ENCODE measurements at places on chromosomes 12 and 14.
A peak's percentile ranks its signal among the peaks of the same experiment; 100 is the strongest.

DNA sequence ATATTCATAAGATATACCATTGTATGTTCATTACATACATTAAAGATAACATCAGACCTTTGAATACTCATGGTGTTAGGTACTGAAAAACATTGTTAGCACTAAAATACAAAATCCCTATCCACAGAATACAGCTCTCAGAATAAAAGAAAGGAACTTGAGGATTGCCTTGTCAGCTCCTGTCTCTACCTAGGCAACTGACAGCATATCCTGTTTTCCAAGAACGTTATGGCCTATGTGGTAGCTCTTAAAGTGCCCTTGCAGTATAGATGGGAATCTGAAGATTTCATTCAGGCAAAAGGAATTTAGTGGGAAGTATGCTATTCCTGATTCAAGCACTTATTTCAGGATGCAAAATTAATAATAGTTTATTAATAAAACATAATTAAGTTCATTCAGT is 1.8 kb upstream of the PPP1R12A start:
- no peak for DNase-seq

DNA sequence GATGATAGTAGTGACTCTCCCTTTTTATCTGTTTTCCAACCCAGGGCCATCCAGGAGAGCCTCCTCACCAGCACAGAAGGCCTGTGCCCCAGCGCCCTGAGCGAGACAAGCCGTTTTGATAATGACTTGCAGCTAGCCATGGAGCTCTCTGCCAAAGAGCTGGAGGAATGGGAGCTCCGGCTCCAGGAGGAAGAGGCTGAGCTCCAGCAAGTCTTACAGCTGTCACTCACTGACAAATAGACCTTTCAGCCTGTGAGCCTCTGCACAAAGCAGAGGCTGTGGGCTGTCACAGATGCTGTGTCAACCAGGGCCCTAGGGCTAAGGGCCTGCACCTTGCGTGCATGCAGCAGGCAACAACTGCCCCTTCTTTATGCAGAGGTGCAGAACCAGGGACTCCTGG is 11.0 kb downstream of the C12orf76 start:
- DNase-seq = no peak

DNA sequence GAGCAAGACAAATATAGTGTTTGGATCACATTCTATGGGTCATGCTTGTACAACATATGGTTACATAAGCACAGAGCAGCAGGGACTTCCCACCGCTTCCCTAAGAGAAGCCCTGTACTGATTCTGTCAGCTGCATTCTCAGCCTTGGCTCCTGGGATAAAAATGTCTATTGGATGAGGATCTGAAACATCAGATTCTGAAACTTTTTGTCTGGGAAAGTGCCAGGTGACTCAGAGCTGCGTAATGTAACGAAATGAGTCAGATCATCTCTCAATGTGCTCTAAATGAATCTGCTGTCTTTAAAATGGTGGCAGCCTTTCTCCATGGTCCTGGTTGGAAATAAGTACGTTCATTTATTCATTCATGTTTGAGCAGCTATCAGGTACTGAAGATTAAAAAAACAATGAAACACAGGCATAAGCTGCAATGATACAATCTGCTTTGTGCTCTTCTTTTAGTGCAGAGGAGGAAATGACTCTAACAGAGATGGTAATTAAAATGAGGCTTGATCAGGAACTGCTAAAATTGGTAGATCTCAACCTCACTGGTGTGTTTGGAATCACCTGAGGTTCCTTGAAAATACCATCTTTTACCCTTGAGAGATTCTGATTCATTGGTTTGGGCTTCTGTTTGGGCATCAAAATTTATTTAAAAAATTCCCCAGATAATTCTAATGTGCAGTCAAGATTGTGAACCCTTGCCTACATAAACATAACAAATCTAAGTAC is 99.1 kb upstream of the NAP1L1 start:
- no peak for DNase-seq

DNA sequence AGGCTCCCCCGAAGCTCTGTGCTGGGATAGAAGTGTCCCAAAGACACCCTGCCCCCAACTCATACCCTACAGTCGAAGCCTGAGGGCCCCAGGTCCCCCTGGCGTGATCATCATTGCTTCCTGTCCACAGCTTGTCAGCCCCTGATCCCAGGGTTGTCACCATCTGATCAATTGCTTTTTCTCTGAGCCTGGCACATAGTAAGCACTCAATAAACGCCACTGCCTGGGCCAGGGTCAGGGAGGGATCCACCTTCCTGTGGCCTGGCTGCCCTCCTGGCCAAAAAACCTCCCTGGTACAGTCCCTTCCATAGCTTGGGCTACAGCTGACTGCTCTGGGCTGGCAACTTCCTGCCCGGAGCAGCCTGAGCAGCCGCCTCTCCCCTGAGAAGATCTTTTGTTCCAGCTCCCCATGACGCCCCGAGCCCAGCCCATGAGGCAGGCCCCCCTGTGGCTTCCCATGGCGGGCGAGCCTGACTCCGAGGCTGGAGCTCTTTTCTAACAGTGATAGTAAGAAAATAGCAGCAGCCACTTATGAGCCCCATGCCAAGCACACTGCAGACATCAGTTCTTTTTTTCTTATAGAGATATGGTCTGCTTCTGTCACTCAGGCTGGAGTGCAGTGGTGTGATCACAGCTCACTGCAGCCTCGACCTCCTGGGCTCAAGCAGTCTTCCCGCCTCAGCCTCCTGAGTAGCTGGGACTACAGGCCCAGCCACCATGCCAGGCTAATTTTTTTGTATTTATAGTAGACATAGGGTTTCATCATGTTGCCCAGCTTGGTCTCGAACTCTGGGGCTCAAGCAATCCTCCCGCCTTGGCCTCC is 6.5 kb downstream of the SH2B3 start:
- DNase-seq = no peak

GRCh38 chr14:68143341-68143841 is 323.8 kb downstream of the RAD51B start:
- DNase-seq = peak; percentile 73

GRCh38 chr14:56143025-56143424 is 24.8 kb downstream of the PELI2 start:
- DNase-seq = no peak

DNA sequence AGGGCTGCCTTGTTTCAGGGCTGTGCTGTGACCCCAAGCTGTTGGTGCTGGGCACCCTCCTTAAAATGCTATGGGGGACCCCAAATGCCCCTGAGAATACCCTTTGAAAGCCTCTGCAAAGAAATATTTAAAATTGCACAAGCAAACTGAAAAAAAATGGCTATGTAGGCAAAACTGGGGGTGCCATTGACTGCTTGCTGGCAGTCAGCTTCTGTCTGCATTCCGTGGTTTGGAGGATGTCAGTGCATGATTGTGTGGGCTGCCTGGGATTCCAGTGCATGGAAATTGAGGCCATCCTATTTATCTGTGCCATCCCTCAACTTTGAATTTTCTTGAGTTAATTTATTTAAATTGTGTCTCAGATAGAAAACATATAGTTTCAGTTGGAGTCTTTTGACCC is 113.7 kb upstream of the RTL1 start:
- no peak for DNase-seq

DNA sequence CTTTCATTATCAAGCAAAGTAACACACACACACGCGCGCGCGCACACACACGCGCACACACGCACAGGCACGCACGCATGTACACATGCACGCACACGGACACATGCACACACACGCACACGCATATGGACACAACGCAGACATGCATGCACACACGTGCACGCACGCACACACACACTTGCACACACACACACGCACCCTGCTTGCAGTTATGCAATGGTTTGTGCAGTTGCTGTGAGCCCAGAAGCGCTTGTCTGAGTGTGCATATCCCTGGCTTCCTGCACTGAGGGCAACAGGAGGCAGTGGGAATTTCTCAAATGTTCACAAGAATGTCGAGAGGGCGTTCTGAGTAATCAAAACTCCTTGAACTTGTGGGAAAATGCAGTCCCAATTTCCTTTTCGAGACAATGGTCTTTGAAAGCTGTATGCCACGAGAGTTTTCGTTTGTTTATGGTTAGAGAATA is 41.6 kb downstream of the NFKBIA start:
- no peak for DNase-seq

GRCh38 chr12:30806989-30807694 is 52.4 kb upstream of the CAPRIN2 start:
- peak; percentile 45 for DNase-seq

- no peak for DNase-seq
Observed at GRCh38 chr12:13816394-13816793, 165.0 kb downstream of the GRIN2B start.

GRCh38 chr12:4810219-4810671 is 90.0 kb downstream of the GALNT8 start:
- DNase-seq = no peak

DNA sequence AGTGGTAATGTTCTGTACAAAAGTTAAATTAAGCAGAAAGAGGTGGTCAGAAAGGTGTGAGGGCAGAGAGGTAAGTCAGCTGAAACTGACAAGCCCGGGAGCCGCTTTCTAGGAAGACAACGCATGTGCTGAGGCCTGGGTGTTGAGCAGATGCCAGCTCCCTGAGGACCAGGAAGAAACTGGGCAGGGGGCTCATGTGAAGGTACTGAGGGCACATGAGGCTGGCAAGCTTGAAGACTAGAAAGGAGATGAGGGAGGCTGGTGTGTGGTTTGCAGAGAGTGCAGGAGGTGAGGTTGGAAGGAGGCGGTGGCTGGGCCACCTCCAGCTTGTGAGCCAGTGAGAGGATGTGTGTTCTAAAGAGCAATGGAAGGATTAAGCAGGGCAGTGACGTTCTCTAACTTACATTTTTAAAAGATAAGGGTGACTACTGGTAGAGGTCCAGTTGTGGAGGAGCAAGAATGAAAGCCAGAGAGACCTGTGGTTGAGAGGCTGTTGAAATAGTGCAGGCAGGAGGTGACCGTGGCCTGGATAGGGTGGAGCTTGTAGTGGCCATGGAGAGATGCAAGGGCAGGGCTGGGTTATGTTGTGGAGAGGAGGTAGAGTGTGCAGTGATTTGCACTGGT is 29.1 kb downstream of the ZNF664 start:
- no peak for DNase-seq
